Hematopoietic multipotent progenitor cell treated with erythropoietin and hydrocortisone succinate and interleukin-3 and kit ligand, for 6 days (in vitro differentiated cells): ENCODE measurements at places on chromosomes 7 and 10.

DNA sequence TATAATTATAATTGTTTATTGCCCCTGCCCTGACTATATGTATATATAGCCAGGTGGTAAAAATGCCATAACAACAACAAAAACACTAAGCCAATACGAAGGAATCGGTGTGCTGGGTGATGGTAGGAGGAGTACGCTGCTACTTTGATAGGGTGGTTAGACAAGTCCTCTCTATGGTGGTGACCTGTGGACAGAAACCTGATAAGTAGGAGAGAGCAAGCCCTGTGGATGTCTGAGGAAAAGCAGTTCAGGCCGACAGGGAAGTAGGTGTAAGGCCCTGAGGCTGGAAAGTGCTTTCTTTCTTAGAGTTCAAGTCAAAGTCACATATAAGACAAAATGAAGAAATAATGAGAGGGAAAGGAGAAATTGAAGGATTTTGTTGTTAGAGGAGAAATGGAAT is 823.8 kb upstream of the CELF2 start:
- no peak for DNase-seq

DNA sequence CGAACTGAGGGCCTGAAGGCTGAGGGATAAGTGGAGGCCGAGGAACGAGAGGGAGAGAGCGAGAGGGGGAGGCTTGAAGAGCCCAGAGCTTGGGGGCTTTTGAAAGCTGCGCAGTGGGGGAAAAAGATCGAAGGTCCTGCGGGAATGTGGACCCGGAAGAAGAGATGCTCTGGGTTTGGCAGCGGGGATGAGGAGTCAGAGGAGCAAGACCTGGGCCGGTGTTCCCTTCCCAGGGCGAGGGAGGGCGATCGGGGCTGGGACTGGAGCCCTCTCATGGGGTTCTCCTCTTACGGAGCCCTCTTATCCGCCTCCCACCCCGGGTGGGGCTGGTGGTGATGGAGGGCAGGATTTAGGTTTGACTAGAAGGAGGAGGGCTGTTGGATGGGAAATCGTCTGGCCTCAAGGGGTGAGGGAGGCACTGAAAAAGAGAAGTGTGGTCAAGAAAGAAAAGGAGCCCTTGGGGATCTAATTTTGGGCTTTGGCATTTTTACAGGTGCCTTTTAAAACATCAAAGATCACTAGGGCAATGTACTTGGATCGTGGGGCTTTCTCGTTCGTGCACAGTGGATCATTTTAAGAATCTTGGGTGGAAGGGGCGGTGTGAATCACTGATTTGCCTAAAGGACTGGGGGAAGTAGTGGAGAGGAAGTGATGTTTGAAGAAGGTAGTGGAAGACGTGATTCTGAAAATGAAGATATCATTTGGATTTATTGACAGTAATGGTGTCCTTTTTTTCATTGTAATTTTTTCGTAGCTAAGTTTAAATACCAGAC is 637 bp downstream of the SAMD8 start:
- DNase-seq, result peak; percentile 55

DNA sequence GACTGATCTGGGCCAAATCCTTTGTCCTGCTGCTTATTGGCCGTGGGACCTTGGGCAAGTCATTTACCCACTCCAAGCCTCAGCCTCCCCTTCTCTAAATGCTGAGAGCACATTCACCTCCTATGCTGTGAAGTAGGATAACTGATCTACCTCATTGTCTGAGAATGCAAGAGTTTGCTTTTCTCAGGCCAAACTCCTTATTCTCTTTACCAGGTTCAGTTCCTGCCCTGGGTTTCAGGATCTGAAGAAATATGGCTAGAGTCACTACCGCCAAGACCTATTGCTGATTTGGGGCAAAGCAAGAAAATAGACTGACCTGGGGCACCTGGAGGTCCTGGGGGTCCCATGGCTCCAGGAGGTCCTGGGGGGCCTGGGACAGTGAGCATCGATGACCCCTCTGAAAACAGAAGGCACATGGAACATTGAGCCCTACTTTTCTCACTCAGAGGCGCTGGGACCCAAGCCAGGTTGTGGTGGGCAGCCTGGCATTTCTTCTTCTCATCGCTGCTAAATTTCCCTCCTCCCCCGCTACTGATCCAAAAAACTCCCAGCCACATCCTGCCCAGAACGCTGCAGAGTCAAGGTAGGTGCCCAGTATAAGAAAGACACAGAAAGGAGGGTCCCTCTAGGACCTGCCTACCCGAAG is 42.4 kb downstream of the COL17A1 start:
- DNase-seq, result no peak

GRCh38 chr10:26448292-26448691 is 10.2 kb downstream of the APBB1IP start:
- DNase-seq, result peak; percentile 40

DNA sequence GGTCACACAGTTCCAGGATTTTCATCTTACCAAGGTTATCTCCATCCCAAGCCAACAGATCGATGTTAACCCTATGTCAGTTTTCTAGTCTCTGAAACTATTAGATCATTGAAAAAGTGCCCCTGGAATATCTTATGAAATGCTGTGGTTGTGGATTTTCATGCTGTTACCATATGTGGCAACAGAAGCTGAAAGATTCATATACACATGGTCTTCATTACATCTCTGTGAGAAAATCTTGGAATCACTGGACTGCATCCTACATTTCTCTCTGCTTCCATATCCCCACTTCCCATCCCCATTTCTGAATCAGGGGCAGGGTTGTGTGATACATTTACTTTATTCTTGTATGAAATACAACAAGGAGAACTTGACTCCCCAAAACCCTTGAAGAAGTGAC is 146.1 kb downstream of the SLC16A9 start:
- no peak for DNase-seq

DNA sequence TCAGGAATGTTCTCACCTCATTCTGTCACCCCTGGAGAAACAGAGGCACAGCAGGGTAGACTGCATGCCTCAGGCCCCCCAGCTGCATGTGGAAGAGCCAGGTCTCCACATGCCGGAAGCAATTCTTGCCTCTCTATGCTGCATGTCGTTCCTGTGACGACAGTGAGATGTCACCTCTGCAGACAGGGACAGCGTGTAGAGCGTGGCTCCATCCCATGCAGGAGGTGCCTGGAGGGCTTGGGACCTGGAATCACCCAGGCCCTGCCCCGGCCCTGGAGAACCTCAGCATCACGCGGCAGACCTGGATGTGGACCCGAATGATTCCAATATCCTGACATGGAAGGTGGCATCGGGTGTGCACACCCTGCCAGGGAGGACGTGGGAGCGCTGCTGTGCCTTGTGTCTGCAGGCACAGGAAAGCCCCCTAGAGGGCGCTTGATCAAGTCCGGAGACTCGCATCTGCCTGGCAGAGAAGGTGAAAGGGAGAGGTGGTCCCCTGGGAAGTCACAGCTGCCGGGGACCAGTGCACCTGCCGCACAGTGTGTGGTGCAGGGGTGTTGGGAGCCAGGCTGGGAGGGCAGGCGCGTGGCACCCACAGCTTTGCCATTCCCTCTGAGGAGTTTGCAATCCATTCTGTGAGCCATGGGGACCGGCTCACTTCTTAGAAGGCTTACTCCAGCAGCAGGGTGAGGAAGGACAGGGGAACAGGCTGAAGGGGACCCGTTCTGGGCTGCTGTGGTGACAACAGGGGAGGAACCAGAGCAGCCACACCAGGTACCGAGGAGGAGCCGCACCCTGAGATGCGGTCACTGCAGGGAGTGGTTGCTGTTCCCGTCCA is 45.3 kb upstream of the EN2 start:
- peak; percentile 76 for DNase-seq

GRCh38 chr7:92656121-92656520 is 65.9 kb upstream of the FAM133B start:
- DNase-seq, result peak; percentile 91
